Femur (tissue), 1 donor: ENCODE measurements at places on chromosomes 5 and 9.

- no peak for DNase-seq
These were observed 6.2 kb downstream of the OBP2B start for GRCh38 chr9:133202688-133203453.

DNA sequence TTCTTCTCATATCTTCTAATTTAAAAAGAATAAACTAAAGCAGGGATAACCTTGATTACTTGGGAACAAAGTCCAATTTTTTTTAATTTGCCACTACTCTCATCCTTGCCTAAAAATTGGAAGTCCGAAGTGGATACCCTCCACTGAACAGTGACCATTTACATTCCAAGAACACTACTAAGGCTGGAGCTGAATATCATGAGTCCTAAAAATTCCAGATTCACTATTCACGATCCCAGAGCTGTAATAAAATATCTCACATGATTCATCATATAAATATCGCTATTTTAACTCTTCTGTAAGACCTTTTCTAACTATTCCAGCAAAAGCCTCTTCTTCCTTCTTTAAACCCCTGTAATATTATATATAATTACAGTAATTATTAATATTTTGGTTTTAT lies 57.4 kb downstream of the ATPSCKMT start:
- DNase-seq, result no peak

GRCh38 chr9:101578378-101578777 lies 16.4 kb downstream of the PPP3R2 start:
- no peak for DNase-seq

DNA sequence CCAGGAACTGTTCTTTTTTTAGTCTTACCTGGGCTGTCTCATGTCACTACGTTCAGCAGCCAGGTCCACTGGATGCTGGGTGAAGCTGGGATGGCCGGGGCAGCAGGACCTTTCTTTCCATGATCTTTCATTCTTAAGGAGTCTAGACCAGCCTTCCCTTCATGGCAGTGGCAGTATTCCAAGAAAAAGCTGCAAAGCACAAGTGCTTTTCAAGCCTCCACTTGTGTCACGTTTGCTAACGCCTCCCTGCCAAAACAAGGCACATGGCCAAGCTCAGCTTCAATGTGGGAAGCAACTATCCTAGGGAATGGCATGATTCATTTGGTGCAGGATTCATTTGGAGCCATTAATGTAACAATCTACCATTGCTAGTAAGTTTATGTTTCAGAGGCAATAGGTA lies 94.8 kb downstream of the RCL1 start:
- no peak for DNase-seq

- peak; percentile 96 for DNase-seq
These were observed 26.6 kb downstream of the EGR1 start for GRCh38 chr5:138491669-138492559.

DNA sequence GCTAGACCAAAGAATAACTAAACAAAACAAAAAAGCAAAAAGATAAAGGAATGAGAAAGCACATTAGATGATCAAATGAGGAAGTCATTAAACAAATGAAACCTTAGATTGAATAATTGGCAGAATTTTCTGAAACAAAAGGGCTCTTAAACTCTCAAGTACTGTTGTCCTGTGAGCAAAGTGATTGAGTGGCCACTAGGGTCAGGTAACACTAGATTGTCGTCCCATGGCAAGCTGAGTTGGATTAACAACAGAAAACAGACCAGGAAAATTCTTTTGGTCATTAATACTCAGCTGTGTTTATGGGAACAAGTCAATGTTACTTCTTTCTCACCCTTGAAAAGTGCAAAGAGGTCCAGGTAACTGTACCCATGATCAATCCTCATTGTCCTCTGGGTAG lies 81.6 kb upstream of the MRPS30 start:
- no peak for DNase-seq

DNA sequence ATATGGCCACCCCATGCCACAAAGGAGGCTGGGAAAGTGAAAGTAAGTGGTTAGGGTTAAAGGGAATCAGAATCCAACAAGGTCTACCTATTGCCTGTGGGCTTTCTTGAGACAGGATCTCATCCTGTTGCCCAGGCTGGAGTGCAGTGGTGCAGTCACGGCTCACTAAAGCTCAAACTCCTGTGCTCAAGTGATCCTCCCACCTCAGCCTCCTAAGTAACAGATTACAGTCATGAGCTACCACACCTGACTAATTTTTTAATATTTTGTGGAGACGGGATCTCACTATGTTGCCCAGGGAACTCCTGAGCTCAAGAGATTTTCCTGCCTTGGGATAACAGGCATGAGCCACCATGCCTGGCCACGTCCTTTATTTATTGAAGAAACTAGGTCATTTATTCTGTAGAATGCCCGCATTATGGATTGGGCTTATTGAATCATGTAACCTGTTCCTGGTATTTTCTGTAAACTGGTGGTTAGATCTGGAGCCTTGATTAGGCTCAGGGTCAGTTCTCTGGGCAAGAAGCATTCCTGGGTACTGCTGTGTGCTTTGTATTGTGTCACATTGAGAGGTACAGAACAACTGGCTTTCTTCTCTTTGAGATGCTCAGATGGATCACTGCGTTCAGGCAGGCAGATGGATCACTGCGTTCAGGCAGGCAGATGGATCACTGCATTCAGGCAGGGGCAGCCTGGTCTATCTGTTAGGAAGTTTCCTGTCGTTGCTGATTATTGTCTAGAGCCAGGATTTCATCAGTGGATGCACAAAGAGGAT lies 41.6 kb downstream of the ERGIC1 start:
- DNase-seq, result no peak

DNA sequence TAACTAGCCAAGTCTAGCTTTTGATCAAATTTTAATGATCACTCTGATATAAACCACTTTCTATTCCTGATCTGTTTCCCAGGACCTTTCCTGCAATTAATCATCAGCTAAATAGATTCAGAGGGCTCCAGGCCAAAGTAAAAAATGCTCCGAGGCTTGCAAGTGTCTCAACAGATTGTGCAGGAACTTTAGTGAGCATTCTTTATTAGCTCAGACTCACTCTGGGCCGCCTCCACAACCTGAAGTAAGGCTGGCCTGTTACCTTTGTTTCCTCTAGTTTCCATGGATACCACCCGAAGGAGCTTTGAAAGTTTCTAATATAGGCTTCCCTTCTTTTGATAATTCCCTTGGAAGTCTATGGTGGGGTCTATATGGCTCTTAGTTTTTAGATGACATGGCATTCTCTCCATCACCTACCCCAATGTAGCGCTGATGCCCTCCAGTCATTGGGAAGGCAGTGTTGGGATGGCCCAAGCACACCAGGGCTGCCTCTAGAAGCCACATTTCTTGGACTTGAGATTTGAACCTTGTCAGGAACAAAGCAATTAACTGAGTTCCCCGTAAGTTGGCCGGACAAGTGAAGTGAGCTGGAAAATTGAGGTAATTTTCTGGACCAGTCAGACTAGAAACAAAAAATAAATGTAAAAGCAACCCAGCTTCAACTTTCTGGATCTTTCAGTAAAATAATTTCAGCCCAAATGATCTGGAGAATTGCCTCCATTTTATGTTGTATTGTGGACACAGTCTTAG lies 97.6 kb upstream of the LHFPL2 start:
- DNase-seq, result no peak

- peak; percentile 64 for DNase-seq
These were observed 5.9 kb upstream of the EGR1 start for GRCh38 chr5:138459311-138459933.

- no peak for DNase-seq
These were observed 151.8 kb upstream of the RUSC2 start for GRCh38 chr9:35338086-35338485.

DNA sequence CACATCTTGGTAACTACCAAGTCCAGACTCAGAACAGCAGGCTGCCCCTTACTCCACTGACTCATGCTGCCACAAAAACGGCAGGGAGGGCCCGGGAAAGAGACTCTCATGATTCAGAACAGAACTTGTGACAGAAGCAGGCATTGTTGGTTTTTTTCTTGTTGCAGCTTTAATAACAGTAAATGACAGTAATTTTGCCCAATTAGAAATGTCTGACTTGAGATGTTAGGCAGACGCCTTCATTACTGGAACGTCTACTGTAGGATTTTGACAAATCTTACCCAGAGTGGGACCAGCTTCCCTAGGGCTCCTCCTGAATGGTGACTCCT lies 77.9 kb downstream of the SEMA5A start:
- DNase-seq, result peak; percentile 37

DNA sequence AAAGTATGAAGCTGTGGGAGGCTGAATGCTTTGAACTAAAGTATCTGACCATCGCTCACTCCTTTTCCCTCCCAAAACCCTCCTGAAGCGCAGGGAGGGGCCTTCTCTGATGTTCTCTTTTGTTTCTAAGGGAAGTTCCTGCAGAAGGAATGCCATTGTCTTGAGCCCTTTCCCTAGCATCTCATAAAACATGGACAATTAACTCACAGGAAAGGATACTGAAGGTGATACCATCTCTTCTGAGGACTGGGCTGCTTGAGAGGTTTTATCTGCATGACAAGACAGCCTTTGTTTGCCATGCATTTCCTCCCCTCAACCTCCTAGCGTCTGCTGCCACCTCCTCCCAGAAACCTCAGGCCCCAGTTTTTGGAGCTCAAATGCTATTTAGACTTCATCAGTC lies 4.3 kb upstream of the RMND5B start:
- DNase-seq, result no peak
